ENCODE measurements at places on chromosomes 1 and 21.

GRCh38 chr1:1543706-1544099 is 3.3 kb upstream of the TMEM240 start:
- no peak for DNase-seq

DNA sequence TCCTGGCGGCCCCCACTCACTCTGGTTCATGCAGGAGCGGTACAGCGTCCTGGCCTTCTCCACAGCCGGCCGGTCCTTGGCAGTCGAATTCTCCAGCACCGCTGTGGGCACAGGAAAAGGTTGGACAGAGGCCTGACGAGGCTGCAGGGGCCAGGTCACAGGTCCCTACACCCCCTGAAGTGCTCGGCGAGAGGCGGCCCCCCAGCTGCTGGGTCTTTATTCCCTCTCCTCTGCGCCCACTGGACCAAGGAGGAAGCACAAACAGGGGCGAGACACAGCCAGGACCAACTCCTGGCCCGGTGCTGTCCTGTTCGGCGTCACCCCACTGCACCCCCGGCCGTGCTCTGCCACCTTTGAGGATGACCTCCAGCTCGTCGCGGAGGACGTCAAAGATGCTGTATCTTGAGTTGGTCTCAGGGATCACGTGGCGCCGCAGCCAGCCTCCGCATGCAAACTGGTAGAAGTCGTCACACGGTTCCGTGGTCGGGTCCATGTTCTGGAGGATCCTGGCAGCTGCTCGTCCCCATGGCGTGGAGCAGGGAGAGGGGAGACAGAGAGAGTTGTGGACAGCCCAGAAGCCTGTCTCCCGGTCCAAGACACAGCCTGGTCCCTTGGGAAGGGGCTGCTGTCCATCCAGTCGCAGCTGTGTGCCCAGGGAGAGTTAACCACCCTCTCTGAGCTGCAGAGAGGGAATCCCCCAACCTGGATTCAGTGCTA is 22.9 kb downstream of the PRXL2B start:
- no peak for DNase-seq

- DNase-seq, result no peak
Measured at GRCh38 chr1:118340928-118341910, 156.2 kb upstream of the SPAG17 start.

GRCh38 chr1:211352985-211353515 is 26.4 kb downstream of the TRAF5 start:
- DNase-seq, result peak; percentile 69

- DNase-seq, result no peak
Measured at GRCh38 chr1:226684026-226684425, 55.1 kb downstream of the ITPKB start.

DNA sequence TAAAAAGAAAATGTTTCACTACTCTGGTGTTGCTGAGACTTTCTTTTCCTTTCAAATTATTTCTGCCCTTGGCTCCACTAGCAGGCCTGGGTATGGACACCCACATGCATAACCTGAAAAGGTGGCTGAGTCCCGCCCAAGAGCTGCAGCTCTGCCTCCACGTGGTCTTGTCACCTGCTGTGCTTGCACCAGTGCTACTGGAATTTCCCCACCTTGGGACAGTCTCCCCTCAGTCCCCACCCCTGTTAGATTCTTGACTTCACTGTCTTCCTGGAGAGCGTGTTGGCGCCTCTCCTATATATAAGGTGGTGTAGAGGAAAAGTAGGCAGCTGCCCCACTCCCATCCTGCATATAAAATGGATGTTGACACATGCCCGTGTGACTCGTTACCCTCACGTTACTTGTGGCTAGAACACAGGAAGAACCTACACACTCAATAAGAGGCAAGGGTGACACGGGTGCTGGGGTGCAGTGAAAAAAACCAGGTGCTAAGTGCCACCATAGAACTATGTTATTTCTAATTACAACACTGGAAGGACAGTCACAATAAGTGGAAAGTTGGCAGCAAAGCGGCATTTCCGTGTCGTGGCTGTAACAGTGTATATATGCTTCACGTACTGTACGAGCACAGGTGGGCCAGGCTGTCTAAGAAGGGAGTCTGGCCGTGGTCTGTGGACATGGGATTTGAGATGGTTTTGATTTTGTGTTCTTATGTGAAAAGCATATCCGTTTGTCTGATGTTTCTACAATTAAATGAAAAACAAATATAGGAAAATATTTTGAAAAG is 61.0 kb downstream of the POFUT2 start:
- no peak for DNase-seq

DNA sequence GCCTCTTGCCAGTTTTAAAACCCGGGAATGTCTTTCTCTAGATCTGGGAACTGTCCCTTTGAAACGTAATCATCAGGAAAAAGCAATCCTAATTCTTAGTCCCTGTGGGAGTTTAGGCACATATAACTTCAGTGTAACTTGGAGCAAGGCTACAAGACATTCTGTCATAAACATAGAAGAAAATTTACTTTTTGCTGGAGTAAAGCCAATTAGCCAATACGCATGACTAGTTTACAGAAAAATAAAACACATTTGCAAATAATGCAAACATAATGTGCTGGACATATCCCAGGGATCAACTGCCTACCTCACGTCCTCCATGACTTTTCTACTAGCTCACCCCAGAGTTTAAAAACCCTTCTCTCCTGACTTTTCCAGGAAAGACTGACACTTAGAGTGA is 970.6 kb downstream of the MRPL39 start:
- DNase-seq, result no peak

DNA sequence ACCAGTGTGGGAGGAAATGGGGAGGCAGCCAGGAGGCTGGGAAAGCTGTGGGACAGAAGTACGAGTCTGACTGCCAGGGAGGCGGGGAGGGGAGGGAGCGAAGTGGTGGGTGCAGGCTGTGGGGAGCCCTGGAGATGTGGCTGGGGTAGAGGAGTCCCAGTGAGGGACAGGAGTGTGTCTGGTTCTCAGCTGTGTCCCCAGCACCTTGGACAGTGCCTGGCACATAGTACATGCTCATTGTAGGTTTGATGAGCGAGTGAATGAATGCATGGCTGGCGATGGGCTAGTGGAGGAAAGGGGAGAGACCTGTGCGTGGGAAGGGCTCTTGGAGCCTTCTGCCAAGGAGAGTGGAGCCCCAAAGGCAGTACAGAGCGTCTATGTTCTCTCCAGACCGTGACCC is 104.1 kb downstream of the SIK1 start:
- no peak for DNase-seq

- DNase-seq, result no peak
Measured at GRCh38 chr1:85449356-85449755, 15.6 kb downstream of the DDAH1 start.

Data from activated CD4-positive, CD25-positive, alpha-beta regulatory T cell treated with anti-CD3 and anti-CD28 coated beads, Interleukin-2, amount 50 U/mL, for 72 hours (primary cell).